Erythroblast (primary cell): ENCODE measurements at places on chromosomes 3 and 15.

DNA sequence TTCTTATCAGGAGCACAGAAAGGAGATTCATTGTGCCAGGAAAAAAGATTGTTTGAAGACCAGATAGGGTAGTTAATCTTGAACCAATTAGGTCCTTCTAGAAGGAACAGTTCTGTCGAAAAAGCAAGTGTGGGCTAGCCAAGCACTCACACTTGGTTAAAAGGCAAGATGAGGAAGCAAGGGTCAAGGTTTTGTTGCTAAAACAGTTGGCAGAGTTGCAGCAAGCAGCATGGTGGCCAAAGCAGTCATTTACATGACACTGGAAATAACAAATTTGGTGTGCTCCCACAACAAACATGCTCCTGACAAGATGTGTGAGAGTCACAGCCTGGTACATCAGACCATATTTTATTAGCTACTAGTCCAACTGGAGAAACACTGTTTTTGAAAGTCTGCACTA lies 228.0 kb upstream of the CFAP20DC start:
- DNase-seq, result no peak

- no peak for DNase-seq
Measured at GRCh38 chr3:41751597-41751996, 210.3 kb downstream of the ULK4 start.

DNA sequence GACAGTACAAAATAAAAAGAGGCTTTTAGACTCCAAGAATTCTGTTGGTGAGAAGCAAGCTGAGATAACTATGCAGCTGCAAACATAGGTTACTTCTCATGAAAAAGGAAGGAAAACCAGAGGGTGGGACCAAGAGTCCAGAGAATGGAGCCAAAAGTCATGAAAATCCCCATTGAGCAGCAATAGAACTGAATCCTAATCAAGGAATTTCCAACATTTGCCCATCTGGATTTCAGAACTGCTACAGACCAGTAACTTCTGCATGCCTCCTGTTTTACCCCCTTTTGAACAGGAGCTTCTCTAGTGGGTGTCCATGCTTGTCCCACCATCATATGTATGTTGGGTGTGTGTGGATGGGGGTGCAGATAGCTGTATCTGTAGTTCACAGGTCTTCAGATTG lies 33.6 kb upstream of the BNC1 start:
- no peak for DNase-seq

DNA sequence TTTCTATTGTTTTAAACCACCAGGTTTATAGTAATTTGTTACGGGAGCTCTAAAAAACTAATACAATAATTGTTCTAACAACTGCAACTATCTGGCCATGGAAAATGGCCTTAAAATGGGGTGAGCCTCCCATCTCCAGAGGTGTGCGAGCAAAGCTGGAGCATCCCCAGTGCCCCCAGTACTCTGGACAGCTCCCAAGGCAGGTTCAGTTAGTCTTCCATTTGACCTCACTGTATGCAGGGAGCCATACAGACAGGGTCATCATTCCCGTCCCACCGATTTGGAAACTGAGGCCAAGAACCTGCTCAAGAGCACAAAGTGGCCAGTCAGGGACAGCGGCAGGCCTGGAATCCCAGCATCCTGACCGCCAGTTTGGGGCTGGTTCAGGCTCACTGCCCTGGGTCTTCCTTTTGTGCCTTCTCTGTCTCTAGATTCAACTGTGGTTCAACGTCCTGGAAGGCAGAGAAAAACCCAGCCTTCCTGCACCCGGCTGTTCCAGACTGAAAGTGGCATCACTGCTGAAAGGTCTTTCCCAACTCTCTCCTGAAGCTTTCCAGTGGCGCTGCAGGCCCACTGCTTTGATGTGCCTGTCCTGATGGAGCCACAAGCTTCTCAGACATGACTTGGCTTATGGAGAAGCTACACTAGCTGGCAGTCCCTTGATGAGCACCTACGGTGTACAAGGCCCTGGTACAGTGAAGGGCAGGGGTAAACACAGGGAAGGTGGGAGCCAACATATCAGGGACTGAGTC lies 76.6 kb upstream of the LINGO1 start:
- DNase-seq, result no peak

DNA sequence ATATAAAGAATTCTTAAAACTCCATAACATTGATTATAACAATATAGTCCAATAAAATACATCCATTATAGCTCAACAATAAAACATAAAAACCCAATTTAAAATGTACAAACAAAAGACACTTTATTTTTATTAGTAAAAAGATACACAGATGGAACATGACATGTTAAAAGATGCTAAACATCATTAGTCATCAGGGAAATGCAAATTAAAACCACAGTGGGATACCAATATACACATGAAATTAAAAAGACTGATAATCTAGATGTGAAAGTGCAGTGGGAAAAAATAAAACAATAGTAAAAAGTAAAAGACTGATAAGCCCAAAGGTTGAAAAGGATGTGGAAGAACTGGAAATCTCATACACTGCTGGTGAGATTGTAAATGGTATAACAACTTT lies 46.2 kb downstream of the DNAH12 start:
- no peak for DNase-seq

DNA sequence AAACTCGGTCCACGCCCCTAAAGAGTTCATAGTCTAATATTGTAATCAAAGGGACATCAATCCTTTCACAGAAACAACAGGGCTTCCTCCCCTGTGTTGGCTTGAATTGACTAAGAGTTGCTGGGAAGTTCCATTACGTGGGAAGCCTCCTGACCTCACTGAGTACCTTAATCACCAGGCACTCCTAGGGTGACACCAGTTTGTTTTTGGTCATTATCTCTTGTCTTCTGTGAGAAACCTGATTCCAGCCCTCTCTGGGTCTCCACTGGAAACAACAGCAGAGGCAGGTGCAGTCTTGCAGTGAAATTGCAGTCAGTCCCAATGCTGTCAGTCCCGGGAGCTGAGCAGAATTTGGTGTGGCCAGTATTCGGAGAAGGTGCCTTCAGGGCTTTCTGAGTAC lies 55.4 kb downstream of the BOC start:
- DNase-seq, result no peak

DNA sequence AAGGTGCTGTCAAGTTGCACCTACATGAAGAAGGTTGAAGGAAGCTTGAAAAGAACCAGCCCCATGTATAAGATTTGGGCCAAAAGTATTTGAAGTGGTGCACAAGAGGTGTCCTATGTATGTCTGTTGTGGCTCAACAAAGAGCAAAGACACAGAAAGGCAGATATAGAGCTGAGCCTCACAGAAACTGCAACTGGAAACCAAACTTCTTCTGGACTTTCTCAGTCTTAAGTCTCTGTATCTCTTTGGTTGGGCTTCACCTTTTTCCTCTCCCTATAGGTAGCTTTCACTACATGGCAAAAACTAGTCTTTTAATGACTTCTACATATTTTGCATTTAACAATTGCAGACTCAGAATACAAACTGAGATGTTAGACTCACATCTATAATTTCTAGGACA lies 8.8 kb upstream of the CMC1 start:
- no peak for DNase-seq
